Caudate nucleus (tissue), 63 donors: ENCODE measurements at places on chromosomes 12 and 14.

GRCh38 chr14:37598747-37599506 is 3.5 kb downstream of the TTC6 start:
- DNase-seq: no peak

DNA sequence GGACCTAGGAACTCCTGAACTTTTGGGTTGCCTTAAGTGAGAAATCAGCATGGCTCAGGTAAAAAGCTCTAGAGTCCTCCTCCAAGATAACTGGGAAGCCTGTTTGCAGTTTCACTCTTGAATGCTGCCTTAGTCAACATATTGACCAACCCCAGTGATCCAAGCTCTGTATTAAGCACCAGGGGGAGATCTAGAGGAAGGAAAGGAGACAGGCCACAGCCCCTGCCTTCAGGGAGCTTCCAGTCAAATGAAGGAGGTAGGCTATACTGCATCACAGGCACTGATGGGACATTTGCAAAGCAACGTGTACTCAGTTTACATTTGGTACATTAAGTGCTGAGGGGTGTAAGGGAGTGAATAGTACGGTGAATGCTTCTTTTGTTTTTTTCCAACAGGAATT is 1.2 kb upstream of the CSAD start:
- DNase-seq: no peak

DNA sequence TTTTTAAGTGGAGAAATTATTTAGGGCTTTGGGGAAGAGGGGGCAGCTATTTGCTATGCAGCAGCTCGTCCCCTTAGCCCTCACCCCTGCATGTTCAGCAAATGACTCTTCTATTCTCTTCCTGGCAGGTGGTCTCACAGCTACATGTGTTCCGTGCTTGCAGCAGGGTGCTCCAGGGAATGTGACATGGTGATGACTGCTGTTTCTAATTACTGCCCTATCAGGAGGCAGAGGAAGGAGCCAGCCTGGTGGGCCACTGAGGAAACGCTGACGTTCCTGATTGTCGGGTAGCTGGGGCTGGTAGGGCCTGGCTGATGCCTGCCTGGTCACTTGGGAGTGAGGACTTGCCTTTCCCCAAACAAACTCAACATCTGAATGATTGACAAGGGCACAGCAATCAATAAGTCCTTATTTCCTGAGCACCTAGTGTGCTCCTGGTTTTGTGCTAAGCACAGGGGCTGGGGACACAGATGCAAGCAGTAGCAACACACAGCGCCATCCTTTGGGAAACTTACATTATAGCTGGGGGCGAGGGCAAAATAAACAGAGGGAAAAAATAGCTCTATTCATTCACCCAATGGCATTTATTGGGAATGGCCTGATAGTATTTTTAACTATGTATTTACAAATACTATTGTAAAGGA is 377.8 kb downstream of the FUT8 start:
- DNase-seq: no peak

GRCh38 chr12:94813314-94813713 is 163.0 kb upstream of the TMCC3 start:
- DNase-seq: no peak

GRCh38 chr12:57844709-57845477 is 1.6 kb downstream of the CTDSP2 start:
- DNase-seq: peak; percentile 46

- DNase-seq: no peak
These were observed 3.1 kb upstream of the GYS2 start for GRCh38 chr12:21607701-21608100.

GRCh38 chr14:63960926-63961567 is 108.2 kb downstream of the SYNE2 start:
- DNase-seq: no peak

- peak; percentile 8 for DNase-seq
These were observed 949 bp downstream of the PLBD2 start for GRCh38 chr12:113359133-113359938.

GRCh38 chr12:85708775-85709174 is 127.4 kb downstream of the RASSF9 start:
- DNase-seq: no peak

DNA sequence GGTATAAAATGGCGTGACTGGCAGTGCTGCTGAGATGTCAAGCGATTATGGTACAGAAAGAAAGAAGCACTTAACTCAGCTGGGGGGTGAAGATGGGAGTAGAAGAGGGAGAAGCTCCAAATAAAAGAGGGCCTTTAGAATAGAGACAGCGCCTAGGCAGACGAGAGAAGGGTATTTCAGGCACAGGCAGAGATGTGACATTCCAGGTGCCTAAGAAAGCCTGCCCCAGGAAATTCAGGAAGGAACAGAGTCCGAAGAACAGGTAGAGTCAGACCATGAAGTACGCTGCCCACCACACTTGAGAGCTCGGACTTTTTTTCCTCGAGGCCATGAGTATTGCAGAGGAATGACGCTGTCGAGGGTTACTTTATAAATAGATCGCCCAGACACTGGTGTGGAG is 170.9 kb upstream of the ATF7IP start:
- DNase-seq: no peak

DNA sequence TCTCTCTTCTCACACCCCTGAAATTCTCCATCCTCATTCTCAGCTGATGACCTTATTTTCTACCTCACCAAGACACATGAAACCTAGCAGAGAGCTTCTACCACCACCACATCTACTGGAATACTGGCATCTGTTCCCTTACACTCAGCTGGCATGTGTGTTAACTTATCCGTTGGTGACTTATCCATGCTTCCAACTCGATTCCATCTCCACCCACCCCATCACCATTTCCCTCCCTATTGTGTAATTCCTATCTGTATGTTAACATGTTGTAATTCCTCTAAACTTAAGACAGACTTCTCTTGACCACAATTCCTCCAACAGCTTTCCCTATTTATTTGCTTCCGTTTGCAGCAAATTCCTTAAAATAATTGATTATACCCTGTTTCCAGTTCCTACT is 15.4 kb downstream of the C1S start:
- no peak for DNase-seq

- DNase-seq: no peak
These were observed 225.3 kb upstream of the PELI2 start for GRCh38 chr14:55892906-55893305.

GRCh38 chr14:59189091-59189785 is 771 bp downstream of the DAAM1 start:
- DNase-seq: peak; percentile 57

GRCh38 chr14:25521616-25522015 is 471.7 kb upstream of the STXBP6 start:
- DNase-seq: no peak
